ENCODE measurements at places on chromosomes 11 and 22. TPM values are rescaled to one million over a fixed set of nuclear protein-coding genes. Genes with fewer than 3 reads are reported as not detected.
A peak's percentile ranks its signal among the peaks of the same experiment; 100 is the strongest.

Gene ADAMTS15
- total RNA-seq, result 11.4 TPM

DNA sequence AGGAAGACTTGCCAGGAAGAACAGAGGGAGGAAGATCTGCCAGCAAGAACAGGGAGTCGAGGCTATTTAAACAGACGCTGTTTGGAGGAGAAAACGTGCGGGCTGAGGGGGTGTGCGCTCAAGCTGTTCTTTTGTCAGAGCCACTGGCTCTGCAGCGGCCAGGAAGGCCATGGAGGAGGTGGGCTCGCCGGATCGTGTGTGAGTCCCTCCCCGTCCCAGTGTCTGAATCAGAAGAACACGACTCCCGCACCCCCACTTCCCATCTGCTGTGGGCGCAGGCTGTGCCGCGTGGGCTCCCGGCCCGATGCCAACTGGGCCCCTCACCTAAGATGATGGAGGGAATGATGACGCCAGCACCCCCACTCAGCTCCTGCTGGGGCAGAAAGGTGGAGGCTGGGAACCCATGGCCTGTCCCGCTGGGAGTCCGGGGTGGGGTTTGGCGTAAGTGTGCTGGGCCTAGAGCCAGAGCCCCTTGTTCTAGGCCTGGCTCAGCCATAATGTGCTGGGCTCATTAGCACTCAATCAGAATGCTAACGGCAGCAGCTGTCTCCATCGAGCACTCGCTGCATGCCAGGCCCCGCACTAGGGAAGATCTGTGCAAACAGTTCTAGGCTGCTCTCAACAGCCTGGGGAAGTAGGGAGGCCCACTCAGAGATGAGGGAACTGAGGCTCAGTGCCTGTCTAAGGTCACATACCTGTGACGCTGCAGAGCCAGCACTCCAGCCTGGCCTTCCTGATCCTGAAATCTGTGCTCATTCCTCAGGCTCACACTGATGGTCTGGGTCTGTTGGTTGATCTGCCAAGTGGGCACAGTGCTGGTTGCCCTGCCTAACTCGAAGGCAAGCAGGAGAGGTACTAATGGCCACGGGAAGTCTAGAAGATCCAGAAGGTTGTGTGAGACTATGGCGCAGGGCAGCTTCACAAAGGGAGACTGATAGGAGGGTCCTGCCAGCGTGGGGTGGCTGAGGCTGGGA is 11.5 kb downstream of the NPTXR start:
- DNase-seq, result no peak
- no peaks in the 10 kb centered on the region for H3K36me3 ChIP-seq
- no peaks in the 10 kb centered on the region for H3K27me3 ChIP-seq
- no peak overlapping the region for H3K27ac ChIP-seq
- H3K4me1 ChIP-seq, result no peaks in the 10 kb centered on the region

GRCh38 chr22:40196628-40197360 is 19.1 kb downstream of the TNRC6B start:
- H3K27ac ChIP-seq, result peak overlapping the region; percentile 75
- peak overlapping the region; percentile 11 for H3K4me3 ChIP-seq
- no peak for DNase-seq
- H3K4me1 ChIP-seq, result peaks cover 74% of the 10 kb centered on the region
- peaks cover 4% of the 10 kb centered on the region for H3K27me3 ChIP-seq
- H3K36me3 ChIP-seq, result no peaks in the 10 kb centered on the region

Gene LINC01488
- total RNA-seq, result not detected

DNA sequence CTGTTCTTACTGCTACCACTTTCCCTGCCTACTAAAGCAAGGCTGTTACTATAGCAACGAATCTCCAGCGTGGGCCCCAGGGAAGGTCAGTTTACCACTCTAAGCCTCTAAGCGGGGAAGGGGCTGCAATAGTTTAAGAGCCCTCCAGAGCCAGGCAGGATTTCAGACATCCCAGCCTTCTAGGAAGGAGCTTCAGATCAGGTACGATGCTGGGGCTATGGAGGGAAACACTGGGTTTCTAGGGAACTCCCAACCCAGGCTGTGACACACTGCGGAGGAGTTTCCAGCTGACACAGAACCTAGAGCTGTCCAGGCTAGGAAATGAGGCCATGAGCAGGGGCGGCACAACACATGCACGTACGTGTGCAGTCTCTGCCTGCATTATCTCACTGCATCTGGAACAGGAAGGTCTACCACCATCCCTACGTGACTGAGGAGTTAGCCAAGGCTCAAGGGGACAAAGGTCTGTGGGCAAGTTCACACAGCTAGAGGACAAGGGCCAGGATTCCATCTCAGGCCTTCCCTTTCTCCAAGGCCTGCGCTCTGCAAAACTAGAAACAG is 20.4 kb downstream of the HPS4 start:
- DNase-seq, result no peak
- H3K4me1 ChIP-seq, result no peaks in the 10 kb centered on the region
- no peaks in the 10 kb centered on the region for H3K27me3 ChIP-seq
- peaks cover 96% of the 10 kb centered on the region for H3K36me3 ChIP-seq

Gene OLFML1
- 7.5 TPM for total RNA-seq

Gene GSTT2B
- total RNA-seq, result 3.4 TPM

GRCh38 chr11:115642660-115643059 is 138.4 kb upstream of the CADM1 start:
- H3K27ac ChIP-seq, result no peak overlapping the region
- H3K27me3 ChIP-seq, result no peaks in the 10 kb centered on the region
- no peaks in the 10 kb centered on the region for H3K4me1 ChIP-seq
- H3K4me3 ChIP-seq, result no peak overlapping the region

DNA sequence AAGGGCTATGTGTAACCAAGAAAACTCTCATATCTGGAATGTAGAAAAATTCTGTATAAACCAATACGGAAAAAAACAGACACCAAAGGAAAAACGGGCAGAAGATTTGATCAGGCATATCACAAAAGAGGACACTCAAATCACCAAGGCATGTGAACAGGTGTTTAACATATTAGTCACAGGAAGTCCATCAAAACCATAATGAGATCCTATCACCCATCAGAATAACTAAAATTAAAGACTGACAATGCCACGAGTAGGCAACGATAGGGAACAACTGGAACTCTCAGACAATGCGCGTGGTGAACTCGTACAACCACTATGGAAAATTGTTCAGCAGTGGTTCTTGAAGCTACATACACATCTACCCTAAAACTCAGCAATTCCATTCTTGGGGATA is 94.5 kb downstream of the MICAL3 start:
- H3K27ac ChIP-seq, result no peak overlapping the region
- H3K27me3 ChIP-seq, result no peaks in the 10 kb centered on the region
- no peaks in the 10 kb centered on the region for H3K36me3 ChIP-seq
- H3K4me1 ChIP-seq, result peaks cover 44% of the 10 kb centered on the region
- no peak overlapping the region for H3K4me3 ChIP-seq
- no peak for DNase-seq

- H3K4me1 ChIP-seq, result peaks cover 52% of the 10 kb centered on the region
- no peaks in the 10 kb centered on the region for H3K27me3 ChIP-seq
- no peak overlapping the region for H3K4me3 ChIP-seq
- DNase-seq, result no peak
- H3K27ac ChIP-seq, result peak overlapping the region; percentile 68
- H3K36me3 ChIP-seq, result peaks cover 19% of the 10 kb centered on the region
These were observed 156.8 kb downstream of the NAV2 start for GRCh38 chr11:19869466-19869865.

DNA sequence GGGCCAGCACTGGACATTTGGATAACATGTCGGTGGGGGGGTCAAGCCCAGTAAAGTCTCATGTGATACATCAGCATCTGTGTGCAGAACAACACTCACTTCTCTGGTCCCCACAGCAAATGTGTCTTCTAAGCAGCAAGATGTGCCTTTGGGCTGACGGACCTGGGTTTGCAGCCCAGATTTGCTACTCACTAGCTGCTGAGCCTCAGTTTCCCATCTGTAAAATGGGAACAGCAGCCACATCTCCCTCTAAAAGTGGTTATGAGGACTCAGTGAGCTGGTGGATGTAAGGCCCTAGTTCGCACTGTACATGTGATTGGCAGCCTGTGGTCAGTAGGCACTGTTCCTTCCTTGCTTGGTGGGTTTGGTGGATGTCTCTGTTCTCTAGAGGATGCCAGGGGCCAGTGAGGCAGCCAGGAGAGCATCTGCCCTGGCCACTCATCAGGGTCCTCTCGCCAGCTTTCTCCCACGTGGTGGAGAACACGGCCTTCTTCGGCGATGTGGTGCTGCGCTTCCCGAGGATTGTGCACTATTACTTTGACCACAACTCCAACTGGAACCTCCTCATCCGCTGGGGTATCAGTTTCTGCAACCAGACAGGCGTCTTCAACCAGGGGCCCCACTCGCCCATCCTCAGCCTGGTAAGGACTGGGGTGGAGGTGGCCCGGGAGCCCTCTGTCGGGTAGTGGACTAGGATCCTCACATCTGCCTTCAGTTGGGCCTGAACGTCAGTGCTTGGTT is 12.5 kb downstream of the CCDC134 start:
- no peaks in the 10 kb centered on the region for H3K4me1 ChIP-seq
- H3K27ac ChIP-seq, result no peak overlapping the region
- DNase-seq, result no peak
- H3K27me3 ChIP-seq, result no peaks in the 10 kb centered on the region
- H3K4me3 ChIP-seq, result no peak overlapping the region
- peaks cover 36% of the 10 kb centered on the region for H3K36me3 ChIP-seq

Data from esophagus muscularis mucosa (tissue), 4 donors.